ENCODE measurements at places on chromosomes 3 and 15.

- no peaks in the 10 kb centered on the region for H3K4me1 ChIP-seq
- no peaks in the 10 kb centered on the region for H3K27me3 ChIP-seq
- no peaks in the 10 kb centered on the region for H3K36me3 ChIP-seq
Measured at GRCh38 chr3:31406896-31407295, 125.8 kb upstream of the STT3B start.

- H3K4me3 ChIP-seq: no peak overlapping the region
- no peaks in the 10 kb centered on the region for H3K4me1 ChIP-seq
- H3K27me3 ChIP-seq: no peaks in the 10 kb centered on the region
- DNase-seq: no peak
- H3K27ac ChIP-seq: no peak overlapping the region
Measured at GRCh38 chr3:114615523-114616085, 321.8 kb downstream of the TIGIT start.

DNA sequence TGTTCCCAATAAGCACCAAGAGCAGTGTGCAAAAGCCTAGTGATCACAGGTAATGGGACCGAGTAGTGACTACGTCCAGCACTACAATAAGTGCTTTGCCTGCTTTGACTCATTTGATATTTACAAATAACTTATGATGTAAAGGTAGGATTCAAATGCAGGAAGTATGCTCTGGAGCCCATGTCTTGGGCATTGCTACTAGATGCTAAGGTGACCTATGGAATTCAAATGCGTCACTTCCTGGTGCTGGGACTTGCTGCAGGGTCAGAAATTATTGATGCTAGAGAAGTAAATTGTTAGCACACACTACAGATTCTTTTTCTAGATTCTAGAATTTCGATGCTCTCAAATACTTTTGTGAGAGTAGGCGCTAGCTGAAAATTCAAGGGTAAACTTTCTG is 101.2 kb upstream of the TSC22D2 start:
- no peak for DNase-seq

GRCh38 chr3:55013145-55013925 is 85.5 kb upstream of the LRTM1 start:
- no peaks in the 10 kb centered on the region for H3K27me3 ChIP-seq
- H3K36me3 ChIP-seq: 0 out of 2 replicates have a peak, but pooled peaks cover 2% of the 10 kb centered on the region
- no peak overlapping the region for H3K4me3 ChIP-seq
- no peak overlapping the region for H3K27ac ChIP-seq
- peaks cover 7% of the 10 kb centered on the region for H3K4me1 ChIP-seq

- H3K4me3 ChIP-seq: no peak overlapping the region
- no peaks in the 10 kb centered on the region for H3K36me3 ChIP-seq
- no peaks in the 10 kb centered on the region for H3K4me1 ChIP-seq
- H3K27me3 ChIP-seq: no peaks in the 10 kb centered on the region
Measured at GRCh38 chr3:3221528-3221927, 42.0 kb upstream of the CRBN start.

- H3K27ac ChIP-seq: no peak overlapping the region
- no peaks in the 10 kb centered on the region for H3K4me1 ChIP-seq
- H3K27me3 ChIP-seq: no peaks in the 10 kb centered on the region
- H3K4me3 ChIP-seq: no peak overlapping the region
- no peak for DNase-seq
Measured at GRCh38 chr3:126923423-126923822, 59.5 kb upstream of the PLXNA1 start.

- H3K27me3 ChIP-seq: no peaks in the 10 kb centered on the region
- H3K4me3 ChIP-seq: no peak overlapping the region
- no peaks in the 10 kb centered on the region for H3K4me1 ChIP-seq
Measured at GRCh38 chr3:158165730-158166129, 55.8 kb downstream of the RSRC1 start.

- no peaks in the 10 kb centered on the region for H3K4me1 ChIP-seq
- H3K27me3 ChIP-seq: no peaks in the 10 kb centered on the region
- DNase-seq: no peak
- H3K27ac ChIP-seq: no peak overlapping the region
Measured at GRCh38 chr3:133734305-133734704, 11.9 kb upstream of the TF start.
